RWPE1 (cell line): ENCODE measurements at places on chromosomes 3 and 15.
A peak's percentile ranks its signal among the peaks of the same experiment; 100 is the strongest.

- peak; percentile 49 for DNase-seq
Measured at GRCh38 chr15:36658312-36658711, 78.9 kb downstream of the CDIN1 start.

GRCh38 chr15:99442252-99442897, 123.4 kb upstream of the MEF2A start:
- DNase-seq: peak; percentile 91

DNA sequence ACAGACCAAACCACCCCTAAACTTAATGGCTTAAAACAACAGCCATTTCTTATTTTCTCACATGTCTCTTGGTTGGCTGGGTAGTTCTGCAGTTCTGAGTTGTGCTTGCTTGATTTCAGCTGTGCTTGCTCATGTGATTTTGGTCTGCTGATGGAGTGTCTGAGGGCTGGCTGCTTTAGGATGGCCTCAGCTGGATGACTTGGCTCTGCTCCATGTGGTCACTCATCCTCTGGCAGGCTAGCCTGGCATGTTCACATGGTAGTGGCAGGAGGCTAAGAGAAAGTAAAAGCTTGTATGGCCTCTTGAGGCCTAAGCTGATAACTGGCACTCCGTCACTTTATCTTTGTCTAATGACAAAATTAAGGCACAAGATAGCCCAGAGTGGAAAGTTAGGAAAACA, 4.1 kb downstream of the SV2B start:
- DNase-seq: no peak

GRCh38 chr15:60115579-60116380, 111.7 kb downstream of the FOXB1 start:
- DNase-seq: peak; percentile 9

- DNase-seq: no peak
Measured at GRCh38 chr3:77329116-77329515, 289.2 kb downstream of the ROBO2 start.

DNA sequence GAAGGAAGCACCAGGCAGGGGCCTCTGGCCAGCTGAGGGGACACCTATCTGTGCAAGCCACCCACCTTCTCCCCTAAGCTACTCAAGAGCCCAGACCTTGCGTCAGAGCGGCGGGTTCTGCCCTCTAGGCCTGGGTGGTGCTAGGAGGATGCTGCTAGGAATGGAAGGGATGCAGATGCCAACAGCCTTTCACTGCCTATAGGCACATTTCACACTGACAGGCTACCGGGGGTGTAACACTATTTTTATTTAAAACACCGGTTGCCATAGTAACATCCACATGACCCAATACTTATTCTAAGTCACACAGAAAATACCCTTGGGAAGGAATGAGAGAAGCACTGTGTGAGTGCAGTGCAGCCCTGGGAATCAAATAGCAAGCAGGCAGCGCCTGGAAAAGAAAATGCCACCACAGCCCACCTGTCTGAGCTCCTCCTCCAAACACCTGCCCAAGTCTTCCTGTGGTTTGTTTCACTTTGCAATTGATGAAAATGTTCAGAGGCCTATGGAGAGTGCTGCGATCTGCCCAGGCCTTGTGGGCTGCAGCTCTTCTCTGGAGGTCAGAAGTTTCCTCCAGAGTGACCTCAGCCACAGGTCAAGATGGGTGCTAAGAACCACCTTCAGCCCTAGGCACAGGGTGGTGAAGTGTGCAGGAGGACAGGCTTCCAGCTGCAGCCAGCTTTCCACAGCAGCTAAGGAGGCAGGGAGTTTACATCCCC, 113.5 kb upstream of the TOPAZ1 start:
- DNase-seq: no peak

DNA sequence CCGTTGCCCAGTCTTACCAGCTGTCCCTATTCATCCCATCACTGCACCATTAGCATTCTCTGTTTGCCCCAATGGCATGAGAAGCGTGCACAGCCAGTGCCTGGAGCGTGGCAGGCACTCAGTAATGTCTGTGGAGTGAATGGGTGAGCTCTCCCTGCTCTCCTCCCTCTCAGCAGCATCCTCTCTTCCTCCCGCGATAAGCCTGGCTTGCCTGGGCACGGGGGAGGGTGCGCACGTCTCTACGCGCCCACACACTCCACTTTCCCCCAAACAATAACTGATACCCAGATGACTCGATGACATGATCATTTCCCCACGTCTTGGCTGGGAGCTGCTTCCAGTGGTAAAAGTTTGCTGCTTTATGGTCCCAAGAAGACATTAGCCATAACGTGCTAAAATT, 81.8 kb upstream of the LINGO1 start:
- DNase-seq: no peak

GRCh38 chr3:63937661-63938651, 25.8 kb upstream of the SCAANT1 start:
- peak; percentile 38 for DNase-seq

DNA sequence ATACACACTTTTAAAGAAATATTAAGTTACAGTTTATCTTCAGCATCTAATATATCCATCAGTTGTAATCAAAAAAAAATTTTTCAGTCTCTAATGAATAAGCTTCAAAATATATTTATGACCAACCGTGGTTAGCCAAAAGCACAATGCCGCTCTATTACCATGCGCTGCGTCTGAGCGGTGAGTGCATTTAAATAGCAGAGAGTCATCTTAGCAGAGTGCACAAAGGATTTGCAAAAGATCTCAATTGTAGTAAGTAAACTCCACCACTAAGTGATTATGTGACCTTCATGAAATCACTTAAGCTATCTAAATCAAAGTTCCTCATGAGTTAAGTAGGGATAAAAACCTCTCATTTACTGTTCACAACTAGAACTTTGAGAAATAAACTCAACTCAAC, 4.9 kb downstream of the TP63 start:
- no peak for DNase-seq

GRCh38 chr3:56157693-56158362, 310.4 kb downstream of the ERC2 start:
- DNase-seq: no peak

DNA sequence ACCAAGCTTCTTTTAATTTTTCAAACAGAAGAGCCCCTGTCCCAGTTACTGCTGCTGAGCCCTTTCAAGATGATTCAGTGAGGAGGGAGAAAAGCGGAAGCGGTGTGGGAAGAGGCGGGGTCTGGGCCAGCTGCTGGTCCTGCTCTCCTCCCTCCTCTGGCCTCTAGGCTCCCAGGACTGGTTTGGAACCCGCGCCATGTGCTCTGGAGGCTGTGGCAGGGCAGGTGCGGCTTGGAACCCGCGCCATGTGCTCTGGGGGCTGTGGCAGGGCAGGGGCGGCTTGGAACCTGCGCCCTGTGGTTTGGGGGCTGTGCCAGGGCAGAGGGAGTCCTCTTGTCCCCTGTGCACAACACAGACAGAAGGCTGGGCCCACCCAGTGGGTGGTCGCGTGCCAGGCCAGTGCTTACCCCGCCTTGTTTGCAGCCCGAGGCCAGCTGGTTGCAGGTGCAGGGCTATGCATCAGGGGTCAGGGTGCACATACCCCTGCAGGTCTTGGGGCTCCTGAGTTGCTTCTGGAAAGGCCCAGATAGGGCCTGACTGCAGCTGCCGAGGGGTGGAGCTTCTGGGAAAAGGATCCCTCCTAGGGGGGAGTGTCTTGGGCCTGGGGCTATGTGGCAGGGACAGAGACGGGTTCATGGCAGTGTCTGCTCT, 12.2 kb downstream of the ALG1L2 start:
- no peak for DNase-seq

DNA sequence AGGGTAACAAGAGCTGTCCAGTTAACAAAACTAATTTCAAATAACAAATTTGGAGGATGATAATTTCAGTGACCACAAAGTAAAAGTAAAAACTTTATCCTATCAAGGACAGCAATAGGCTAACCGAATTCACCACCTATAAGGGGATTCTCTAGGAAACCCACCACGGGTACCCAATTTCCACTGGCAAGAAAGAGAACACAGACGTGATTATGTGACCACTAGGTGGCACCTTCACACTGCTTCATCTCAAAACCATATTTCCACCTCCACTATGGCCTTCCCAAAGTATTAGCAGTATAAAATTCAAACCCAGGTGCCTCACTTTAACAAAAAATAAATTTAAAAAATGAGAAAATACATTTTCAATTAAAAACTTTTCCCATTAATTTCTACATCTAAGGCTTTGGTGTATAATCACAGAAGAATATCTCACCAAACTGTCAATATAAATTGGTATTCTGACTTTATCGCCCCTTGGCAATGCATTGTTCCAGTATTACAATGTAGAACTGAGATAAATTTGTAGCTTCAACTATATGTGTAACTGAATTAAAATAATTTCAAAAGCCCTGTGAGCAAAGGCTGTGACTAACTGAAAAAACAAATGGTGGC, 96.5 kb downstream of the FSIP1 start:
- DNase-seq: peak; percentile 46

GRCh38 chr15:89794627-89795241, 18.6 kb downstream of the MESP2 start:
- no peak for DNase-seq

DNA sequence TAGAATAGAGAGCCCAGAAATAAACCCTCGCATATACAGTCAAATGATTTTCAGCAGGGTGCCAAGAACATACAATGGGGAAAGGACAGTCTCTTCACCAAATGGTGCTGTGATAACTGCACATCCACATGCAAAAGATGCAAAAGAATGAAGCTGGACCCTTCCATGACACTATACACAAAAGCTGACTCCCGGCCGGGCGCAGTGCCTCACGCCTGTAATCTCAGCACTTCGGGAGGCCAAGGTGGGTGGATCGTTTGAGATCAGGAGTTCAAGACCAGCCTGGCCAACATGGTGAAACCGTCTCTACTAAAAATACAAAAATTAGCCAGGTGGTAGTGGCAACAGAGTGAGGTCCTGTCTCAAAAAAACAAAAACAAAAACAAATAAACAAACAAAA, 43.2 kb upstream of the IQSEC1 start:
- no peak for DNase-seq

DNA sequence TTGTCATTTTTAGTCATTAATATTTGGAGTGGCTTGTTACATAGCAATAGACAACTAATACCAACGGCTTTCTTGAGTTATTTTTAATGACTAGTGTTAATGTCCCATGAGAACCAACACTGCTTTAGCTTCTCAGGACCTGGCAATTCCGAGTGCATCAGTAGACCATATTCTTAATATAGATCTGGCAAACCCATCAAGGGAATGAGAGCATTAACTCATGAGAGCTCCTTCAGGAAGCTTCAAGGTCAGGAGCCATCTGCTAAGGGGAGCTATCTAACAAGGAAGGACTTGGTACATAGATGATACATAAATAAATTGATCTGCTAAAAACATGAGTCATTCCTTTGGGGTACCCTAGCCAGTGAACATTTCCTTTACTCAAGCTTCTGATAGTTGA, 122.6 kb upstream of the EPHA3 start:
- DNase-seq: no peak

DNA sequence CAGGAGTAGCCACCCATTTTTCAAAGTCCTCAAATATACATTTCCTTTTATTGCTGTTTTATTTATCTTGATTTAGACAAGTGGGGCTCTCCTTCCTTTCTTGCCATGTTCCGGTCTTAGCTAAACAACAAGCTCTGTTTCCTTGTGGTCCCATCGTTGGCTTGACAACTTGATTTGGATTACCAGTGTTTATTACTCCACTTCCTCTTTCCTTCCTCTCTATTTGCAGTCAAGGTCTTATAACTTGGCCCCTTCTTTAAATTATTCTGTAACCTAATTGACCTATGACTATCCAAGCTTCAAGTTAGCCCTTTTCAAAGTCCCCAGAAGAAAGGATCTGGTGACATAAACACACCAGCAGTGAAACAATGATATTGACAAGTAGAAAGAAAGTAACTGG, 130.6 kb upstream of the STT3B start:
- no peak for DNase-seq

DNA sequence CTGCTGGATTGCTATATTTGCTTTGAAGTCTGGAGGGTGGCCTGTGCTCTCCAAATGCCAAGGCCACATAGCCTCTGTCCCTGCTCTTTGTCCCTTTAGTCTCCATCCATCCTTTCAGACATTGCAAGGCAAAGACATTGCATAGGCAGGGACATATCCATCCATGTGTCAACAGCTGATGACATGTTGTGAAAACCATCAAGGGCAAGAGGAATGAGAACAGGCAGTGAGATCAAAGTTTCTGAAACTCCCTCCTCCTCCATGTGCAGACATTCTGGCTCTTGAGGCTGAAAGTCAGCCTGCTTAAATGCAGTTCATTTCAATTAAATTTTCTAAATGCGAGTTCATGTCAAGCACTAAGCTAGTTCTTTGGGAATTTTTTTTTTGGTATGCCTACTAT, 135.2 kb upstream of the CTNNB1 start:
- no peak for DNase-seq

DNA sequence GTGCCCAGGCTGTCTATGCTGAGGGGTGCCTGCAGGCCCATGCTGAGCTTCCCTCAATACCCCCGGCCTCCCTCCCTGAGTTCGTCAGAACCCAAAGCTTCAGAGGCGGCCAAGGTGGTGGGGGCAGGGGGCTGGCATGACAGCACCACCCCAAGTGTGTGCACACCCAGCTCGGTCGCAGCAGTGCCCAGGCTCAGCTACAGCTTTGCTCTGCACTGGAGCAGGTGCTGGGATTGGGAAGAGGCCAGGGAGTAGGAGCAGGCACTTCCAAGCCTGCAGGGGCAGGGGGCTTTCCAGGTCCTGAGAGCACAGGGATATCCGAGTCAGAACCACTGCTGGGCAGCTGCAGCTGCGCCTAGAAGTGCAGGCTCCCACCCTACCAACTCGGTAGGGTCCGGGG, 283.9 kb downstream of the UBE2E2 start:
- no peak for DNase-seq

- DNase-seq: no peak
Measured at GRCh38 chr3:101865751-101866509, 16.6 kb downstream of the NFKBIZ start.

GRCh38 chr3:13420045-13420830, at the start of gene NUP210:
TSS of gene NUP210 (minus strand) at chr3:13420322. CDS start at chr3:13420226, 96 bp downstream.
- DNase-seq: no peak

DNA sequence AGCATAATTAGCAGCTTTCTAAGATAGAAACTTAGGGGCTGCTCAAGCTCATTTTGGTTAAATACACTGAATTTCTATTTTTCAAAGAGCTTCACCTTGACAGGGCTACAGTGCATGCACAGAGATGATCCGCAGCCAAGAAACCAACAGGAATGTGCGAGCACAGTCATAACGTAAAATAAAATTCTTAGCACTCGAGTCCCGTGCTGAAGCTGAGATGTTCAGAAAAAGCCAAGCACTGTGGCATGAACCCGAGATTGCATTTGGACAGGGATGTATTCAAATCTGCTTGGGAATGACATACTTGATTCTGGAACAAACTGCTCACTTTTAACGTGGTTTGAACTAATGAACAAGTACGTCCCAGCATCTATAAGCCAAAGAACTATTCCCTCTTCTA, 340.3 kb downstream of the FOXP1 start:
- no peak for DNase-seq
